Activated CD8-positive, alpha-beta memory T cell treated with anti-CD3 and anti-CD28 coated beads, Interleukin-2, amount 50 U/mL, for 4 hours (primary cell): ENCODE measurements at places on chromosomes 16 and 17.

- no peak for DNase-seq
Measured at GRCh38 chr17:3919123-3919624, 2.9 kb upstream of the P2RX1 start.

DNA sequence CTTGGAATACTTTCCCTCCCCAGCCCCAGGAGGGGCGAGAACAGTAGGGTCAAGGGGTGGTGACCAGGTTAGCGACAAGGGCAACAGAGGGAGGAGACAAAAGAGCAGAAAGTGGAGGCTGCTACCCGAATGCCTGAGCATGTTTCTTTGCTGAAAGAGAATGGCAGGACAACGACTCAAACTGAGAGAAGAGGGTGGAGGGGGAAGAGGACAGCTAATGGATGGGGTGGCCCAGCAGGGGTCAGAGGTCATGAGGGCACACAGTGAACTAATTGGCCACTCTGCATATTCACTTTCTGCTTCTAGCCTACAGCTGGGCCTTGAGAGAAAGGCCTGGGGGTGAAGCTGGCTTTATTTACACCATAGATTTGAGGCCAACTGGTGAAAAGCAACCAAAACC, 19.1 kb upstream of the DDX52 start:
- DNase-seq, result no peak

GRCh38 chr17:6420173-6420641, 14.7 kb downstream of the AIPL1 start:
- no peak for DNase-seq

- peak; percentile 53 for DNase-seq
Measured at GRCh38 chr17:80254396-80255251, 6.0 kb upstream of the RNF213 start.

- no peak for DNase-seq
Measured at GRCh38 chr16:27346819-27347218, 33.0 kb downstream of the IL4R start.

GRCh38 chr16:85729452-85730185, 21.3 kb downstream of the C16orf74 start:
- DNase-seq, result no peak

GRCh38 chr17:8372422-8372821, 4.1 kb downstream of the KRABD2 start:
- DNase-seq, result no peak

- no peak for DNase-seq
Measured at GRCh38 chr17:8703001-8703400, 41.6 kb downstream of the CCDC42 start.

GRCh38 chr16:30354423-30355143, 525 bp downstream of the CD2BP2 start:
- no peak for DNase-seq

DNA sequence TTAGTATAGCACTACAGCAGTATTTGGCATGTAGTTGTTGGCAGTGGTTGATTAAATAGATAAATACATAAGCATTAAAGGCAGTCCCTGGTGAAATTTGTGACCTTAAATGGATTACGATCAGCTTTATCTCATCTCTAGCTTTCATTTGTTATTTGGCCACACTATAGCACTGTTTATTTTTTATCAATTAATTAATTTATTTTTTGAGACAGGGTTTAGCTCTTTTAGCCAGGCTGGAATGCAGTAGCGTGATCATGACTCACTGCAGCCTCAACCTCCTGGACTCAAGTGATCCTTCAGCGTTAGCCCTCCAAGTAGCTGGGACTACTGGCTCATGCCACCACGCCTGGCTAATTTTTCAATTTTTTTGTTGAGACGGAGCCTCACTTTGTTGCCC, 18.7 kb upstream of the ARHGAP17 start:
- DNase-seq, result no peak

GRCh38 chr16:86632206-86632605, 53.9 kb downstream of the FOXL1 start:
- no peak for DNase-seq

DNA sequence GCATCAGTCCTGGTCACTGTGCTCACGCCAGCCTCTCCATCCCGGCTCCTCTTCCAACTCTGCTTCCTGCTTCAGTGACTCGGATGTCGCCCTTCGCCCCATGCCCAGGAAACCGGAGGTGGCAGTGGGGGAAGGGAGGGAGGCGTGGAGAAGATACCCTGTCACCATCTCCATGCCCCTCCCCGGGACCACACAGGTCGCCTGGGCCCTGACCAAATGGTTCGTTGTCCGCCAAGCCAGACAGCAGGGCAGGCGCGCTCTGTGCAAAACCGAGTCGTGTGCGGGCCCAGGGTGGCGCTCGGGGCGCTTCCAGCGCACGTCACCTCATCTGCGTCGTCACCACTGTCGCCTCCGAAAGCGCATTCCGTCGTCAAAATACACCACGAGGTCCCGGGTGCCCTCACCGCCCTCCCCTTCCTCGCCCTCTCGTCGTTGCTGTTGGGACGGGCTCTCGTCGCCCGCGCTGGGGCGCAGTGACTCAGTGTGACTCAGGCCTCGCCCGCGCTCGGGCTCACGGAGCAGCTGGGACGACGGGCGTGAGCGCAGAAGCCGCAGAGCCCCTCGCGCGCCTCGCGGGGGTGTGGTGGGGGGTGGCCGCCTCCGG, 39.2 kb downstream of the ZNF778 start:
- DNase-seq, result peak; percentile 88

- DNase-seq, result no peak
Measured at GRCh38 chr16:4257646-4258556, 14.9 kb downstream of the TFAP4 start.

DNA sequence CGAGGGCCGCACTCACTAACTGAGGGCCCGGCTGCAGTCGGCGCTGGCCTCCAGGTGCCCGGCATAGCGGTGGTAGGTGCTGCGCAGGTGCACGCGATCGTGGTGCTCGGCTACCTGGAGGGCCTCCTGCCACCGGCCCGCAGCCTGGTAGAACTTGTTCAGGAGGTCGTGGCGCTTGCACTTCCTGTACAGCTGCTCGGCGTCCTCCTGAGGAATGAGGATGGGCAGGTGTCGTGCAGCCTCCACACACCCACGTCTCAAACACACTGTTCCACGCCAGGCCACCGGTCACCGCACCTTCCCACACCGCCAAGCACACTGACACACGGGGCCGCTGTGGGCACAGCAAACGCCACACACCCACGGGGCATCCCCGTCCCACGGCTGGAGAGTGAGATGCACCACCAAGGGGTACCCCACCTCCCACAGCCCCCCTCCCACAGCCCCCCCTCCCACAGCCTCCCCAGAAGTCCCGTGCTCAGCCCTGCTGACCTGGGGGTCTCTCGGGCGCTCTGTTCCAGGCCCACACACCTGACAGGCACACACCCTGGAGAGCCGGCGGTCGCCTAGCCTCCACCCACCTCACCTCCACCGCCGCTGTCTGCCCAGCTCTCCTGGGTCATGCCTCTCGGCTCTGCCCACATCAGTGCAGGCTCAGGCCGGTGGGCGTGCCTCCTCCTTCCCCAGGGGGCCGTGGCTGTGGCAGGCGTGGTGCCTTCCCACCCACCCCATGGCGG, 7.4 kb upstream of the TMEM204 start:
- no peak for DNase-seq

DNA sequence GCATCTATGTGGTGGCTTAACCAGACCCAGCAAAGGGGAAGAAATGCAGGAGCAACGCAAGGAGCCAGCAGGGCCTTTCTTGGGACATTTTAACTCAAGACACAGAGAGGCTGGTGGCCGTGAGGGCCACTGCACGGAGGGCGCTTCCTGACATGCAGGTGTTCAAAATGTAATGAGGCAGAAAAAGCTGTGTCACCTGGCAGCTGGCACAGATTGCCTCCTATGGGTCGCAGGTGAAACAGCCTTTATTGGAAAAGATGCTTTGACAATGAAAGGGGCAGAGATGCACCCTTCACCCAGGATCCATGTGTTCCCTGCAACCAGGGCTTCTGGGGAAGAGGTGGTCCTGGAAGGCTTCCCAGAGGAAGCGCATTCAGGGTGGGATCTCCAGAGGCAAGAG, 219.3 kb downstream of the XYLT1 start:
- DNase-seq, result no peak

DNA sequence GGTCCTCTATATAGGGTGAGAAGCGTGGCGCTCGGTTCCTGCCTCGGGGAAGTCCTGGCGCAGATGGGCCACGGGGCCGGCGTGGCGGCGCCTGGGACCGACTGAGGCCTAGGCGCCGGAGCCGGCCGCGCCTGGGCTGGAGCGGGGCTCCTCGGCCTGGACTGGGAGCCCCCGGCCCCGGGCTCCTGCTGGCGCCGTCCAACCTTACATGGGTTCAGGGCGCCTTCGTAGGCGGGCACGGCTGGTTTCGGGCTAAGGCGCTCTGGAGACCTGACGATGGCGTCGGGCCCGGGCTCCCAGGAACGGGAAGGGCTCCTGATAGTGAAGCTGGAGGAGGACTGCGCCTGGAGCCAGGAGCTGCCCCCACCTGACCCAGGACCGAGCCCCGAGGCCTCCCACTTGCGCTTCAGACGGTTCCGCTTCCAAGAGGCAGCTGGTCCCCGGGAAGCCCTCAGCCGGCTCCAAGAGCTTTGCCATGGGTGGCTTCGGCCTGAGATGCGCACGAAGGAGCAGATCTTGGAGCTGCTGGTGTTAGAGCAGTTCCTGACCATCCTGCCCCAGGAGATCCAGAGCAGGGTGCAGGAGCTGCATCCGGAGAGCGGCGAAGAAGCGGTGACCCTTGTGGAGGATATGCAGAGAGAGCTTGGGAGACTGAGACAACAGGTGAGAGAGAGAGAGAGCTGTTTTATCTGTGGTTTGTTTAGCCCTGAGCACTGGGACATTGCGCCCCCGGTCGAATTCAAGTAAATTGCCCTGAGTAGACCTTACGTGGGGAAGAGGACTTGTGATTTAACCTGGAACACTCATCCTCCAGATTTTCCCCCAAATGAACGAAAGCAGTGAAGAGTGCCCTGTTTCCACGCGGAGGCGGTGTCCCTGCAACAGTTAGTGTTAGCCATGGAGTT, 504 bp downstream of the ZNF263 start:
- DNase-seq, result no peak

DNA sequence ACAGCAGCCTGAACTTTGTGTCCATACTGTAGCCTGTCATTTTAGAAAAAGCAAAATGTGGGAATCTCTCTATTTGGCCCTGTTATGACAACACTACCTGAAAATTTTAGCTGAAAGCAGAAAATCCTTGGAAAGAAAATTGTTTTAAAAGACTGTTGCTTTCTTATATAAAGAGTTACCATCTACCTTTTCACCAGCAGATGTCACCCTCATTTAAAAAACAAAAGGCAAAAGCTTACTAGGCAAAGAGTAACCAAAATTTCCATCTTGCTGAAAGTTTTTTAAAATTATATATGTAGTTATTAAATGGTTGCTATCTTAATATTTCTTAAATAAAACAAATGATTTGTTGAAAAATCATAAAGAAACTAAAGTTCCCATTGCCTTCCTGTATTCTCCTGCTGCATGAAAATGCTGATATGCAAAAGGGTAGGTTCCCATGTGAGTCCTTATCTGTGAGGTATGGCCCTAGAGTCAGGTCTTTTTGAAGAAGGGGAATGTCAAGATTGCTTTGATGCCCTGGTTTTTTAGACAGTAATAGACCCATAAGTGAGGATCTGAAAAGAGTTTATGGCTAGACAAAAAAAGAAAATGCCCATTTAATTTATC, 61.0 kb downstream of the TNRC6C start:
- no peak for DNase-seq

- no peak for DNase-seq
Measured at GRCh38 chr16:7177875-7178274, 154.8 kb upstream of the RBFOX1 start.
